H1 (cell line): ENCODE measurements at places on chromosomes 3 and 15. TPM values are rescaled to one million over a fixed set of nuclear protein-coding genes. Genes with fewer than 3 reads are reported as not detected.
A peak's percentile ranks its signal among the peaks of the same experiment; 100 is the strongest.

GRCh38 chr15:90879730-90880366 is 4.5 kb upstream of the FES start:
- no peak for DNase-seq

- DNase-seq: no peak
These were observed 204.4 kb downstream of the SLC9A9 start for GRCh38 chr3:143643905-143644304.

DNA sequence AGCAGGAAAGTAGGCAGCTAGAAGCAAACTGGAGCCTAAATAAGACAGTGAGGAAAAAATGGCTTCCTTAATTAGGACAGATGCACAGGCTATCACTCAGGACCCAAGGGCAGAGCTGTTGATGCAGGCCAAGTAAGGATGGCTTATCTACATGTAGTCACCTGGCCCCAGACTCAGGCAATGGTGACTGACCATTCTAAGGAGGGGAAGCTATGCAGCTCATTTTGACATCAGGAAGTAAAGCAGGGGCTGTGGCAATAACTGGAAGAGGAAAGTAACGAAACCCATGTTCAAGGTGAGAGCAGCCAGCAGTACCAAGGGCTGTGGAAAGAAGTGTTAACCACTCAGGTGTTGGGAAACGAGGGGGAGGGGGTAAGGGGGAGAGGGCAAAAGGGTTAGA is 16.2 kb downstream of the ACAD11 start:
- no peak for DNase-seq

GRCh38 chr15:99149366-99149765 is 44.5 kb downstream of the SYNM start:
- DNase-seq: no peak

DNA sequence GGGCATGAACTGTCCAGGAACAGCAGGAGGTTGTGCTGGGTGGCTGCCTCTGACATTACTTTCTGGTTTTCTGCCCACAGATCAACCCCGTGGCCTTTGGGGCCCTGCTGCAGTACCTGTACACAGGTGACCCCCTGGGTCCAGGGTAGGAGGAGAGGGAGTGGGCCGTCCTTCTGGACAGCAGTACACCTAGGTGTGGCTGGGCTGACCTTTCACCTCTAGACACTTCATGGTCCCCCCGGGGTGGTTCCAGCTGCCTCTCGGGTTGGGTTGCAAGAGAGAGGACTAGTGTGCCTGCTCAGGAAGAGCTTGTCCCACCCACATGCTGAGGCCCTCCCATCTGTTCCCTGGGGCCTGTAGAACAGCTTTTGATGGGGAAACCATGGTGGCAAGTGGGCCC is 3.7 kb downstream of the ABTB1 start:
- DNase-seq: peak; percentile 38

TPRG1 gene
- total RNA-seq: 0.27 and 0.37 TPM in 2 replicates
